ENCODE measurements at places on chromosomes 3 and 15.

DNA sequence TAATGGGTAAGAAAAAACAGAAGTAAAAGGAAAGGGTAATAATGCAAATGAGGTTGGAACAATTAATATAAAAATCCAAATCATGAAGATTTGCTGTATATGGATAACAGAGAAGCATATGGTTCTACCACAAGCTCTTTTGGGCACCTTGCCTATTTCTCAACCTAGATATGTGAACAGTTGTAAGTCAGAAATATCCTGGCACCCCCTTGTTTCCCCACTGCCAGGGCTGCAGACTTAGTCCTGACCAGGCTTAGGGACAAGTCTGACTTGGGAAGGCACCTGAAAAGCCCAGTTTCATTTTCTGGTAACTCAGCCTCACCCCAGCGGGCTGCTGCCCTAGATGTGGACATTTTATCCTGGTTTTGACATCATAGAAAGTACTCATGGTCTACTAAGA, 183.2 kb upstream of the STAC start:
- no peak for DNase-seq

- no peak for DNase-seq
Measured at GRCh38 chr3:45135959-45136358, 10.2 kb downstream of the CDCP1 start.

GRCh38 chr3:129519449-129519848, 9.0 kb upstream of the RHO start:
- no peak for DNase-seq

DNA sequence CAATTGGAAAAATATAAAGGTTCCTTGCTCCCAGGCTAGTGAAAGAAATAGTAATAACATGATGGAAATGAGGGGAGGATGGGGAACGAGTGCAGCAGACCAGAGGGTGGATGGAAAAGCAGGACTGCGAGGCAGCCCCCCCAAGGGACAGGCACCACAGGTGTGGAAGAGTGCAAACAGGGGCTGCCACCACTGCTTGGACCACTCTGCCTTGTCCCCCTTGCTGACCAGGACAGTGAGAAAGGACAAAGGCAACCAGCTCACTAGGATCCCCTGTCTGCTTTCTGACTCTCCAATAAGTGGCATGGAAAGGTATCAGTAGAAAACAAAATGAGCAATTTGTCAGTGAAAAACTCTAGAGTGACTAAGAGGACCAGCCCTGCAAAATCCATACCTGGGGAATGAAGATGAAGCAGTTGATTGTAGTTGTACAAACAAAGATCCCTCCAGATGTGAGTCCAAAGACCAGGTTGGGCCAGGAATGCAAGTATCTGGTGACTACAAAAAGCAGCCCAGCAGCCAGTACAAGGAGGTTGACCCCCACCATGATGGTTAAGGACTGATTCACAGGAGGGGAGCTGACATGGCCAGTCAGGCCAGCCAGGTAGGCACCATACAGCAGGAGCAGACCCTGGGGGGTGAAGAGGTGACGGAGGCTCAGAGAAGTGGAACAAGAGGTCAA, 86.6 kb upstream of the GSK3B start:
- no peak for DNase-seq

GRCh38 chr3:127483005-127483641, 107.4 kb downstream of the TPRA1 start:
- DNase-seq = no peak

DNA sequence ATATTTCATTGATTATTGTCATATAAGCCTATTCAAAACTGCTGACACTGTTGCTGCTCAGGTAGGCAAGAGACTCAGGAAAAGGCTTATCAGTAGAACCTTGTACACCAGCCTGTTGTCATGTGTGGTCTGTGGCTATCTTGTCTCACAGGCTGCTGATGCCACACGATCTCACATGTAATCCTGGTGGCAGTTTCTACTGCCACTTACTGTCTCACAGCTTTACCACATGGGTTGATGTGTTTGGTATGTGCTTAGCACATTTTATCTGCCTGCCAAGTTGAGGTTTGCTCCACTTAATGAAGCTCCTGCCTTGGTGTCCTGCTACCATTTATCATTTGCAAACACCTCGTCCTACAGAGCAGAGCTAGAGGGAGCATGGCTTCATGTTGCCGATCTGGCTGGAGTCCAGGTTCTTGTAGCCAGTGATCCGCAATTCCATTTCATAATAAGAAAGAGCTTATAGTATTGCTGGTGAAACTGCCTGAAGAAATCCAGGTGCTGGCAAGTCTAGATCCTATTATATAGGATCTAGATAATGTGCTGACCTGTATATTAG, 637.9 kb downstream of the NLGN1 start:
- no peak for DNase-seq
